ENCODE measurements at places on chromosomes 16 and 17.

DNA sequence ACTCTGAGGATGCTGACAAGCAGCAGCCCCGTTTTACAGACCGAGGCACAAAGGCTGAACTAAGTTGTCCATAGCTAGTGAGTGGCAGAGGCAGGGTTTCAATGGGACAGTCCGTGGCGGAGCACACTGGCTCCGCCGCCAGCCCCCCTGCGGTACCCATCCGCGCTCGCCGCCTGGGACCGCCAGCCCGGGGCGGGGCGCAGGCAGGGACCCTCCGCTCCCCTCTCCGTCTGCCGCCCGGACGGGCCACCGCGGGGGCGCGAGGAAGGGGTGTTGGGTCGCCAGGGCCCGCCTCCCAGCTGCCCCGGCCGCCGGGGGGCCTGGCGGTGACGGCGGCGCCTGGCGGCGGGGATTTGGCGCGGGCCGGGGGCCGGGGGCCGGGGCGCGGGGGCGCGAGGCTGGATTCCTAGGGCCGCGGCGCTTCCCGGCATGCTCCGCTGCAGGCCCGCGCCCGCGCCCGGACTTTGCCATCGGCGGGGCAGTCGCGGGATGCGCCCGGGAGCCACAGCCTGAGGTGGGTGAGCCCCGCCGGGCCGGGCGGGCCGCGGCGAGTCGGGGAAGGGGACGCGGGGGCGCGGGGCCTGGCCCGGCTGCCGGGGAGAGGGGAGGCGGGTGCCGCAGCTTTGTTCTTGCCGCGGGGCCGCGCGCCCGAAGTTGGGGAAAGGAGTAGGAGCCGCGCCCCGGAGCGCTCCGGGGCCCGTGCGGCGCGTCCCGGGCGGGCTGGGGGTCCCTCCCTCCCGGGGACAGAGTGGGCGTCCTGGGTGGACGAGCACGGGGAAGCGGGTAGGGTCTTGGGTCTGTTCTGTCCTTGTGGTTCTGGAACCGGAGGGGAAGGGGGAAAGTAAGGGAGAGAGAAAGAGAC lies at the start of gene TMEM98:
TMEM98 (plus strand) TSS at position 430 of the 862 bp plus-strand sequence. CDS start 3,376 bp downstream, outside the sequence.
- DNase-seq = no peak

DNA sequence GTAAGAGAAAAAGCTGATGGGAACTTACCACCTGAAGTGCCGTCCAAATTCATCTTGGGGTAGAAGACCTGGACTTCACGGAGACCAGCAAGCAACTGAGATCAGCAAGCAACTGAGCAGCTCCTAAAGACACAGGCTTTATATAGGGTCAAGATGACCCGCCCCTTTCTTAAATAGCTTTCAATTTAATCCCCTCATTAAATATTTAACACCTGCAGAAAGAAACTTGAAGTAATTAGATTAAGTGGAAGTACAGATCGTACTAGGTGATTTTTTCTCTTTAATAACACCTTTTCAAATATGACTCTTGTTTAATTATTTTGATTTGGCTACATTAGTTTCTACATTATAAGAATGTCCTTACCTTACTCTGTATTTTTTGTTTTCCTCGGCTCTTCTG lies at the start of gene CPHXL:
CPHXL (minus strand) TSS at position 101 of the 400 bp plus-strand sequence; CDS start at position 53, 48 bp downstream.
- DNase-seq = no peak

DNA sequence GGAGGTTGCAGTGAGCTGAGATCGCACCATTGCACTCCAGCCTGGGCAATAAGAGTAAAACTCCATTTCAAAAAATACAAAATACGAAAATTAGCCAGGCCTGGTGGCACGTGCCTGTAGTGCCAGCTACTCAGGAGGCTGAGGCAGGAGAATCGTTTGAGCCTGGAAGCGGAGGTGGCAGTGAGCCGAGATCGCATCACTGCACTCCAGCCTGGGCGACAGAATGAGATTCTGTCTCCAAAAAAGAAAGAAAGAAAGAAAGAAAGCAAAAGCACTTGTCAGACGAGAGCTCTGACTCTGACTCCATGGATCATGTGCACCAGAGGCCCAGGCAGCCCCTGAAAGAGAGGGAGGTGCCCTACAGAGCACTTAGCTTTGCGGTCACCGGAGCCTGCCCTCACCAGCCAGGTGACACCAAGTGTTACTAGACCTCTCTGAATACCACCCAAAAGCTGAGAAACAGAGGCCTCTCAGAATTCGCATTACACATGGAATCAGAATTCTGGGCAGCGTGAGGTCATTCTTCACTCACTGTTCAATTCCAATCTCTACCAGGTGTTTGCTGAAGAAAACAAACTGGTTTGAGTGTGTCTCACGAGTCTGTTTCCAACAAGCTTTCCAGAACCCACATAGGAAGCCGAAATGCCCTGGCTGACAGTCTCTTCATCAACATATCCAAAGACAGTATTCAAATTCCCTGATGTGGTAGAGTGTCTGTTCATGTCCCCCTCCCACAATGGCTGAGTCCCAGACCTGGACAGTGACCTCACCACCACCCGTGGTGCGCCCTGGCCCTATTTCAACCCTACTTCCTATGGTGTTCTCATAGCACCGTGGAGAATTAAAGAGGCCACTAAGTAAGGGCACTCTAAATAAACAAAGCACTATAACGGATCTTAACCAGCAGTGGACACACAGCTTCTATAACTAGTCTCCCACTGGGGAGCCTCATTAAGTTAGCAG lies 1.5 kb downstream of the FLCN start:
- no peak for DNase-seq

- DNase-seq = no peak
Measured at GRCh38 chr16:84874004-84874435, 54.2 kb downstream of the CRISPLD2 start.

DNA sequence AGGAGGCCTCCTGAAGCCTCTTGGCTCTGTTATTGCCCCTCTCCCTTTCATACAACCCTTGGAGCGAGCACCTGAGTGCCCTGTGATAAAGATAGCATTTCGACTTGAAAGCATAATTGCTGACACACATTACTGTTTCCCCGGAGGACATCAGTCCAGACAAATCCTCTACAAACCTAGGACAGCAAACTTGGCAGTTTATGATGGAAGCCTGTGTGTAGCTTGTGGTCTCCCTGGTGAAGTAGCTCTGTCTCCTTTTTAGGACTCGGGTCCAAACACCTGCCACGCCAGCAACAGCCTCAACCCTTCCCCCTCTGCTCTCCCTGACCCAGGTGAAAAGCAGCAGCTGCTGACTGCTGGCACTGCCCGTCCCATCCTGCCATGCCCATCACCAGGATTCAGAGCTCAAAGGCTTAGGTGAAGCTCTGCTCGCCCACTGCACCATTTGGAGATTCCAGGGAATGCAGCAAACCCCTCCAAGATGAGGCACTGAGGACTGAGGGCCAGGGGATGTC lies 55.9 kb downstream of the IRX6 start:
- no peak for DNase-seq

DNA sequence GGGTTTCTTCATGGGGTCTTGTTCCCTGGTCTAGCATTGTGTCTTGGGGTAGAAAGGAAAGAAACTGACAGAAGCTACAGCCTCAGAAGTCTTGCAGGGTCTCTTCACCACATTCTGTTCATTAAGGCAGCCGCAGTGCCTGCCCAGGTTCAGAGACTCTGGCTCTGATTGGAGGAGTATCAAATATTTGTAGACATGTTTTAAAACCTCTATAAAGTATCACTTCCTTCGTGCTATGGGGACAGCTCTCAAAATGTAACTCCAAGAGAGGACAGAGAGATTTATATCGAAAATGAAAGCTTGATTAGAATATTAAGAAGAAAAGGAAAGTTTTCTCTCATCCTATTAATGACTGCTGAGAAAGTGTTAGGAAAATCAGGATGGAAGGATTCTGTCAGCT lies 107.0 kb upstream of the CACNG3 start:
- DNase-seq = no peak

DNA sequence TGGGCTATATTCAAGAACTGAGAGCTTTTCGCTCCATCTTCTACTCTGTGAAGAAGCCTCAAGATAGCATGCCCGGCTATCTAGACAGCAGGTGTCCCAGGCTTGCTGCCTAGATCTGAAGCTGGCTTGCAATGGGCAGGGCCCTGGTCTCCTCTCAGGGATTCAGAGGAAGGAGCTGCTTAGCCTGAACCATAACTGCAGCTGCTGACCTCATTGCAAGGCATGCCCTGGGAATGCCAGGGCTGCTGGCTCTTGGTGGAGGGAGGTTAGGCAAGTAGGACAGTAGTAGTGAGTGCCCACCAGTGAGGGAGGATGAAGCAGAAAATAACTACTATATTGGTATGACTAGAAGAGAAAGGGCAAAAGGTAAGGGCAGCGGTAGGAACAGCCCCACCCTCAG lies 21.3 kb upstream of the SLC35B1 start:
- no peak for DNase-seq

- no peak for DNase-seq
Measured at GRCh38 chr17:53166731-53167130, 656.0 kb upstream of the KIF2B start.

GRCh38 chr17:79423811-79424465 lies 186.9 kb downstream of the RBFOX3 start:
- no peak for DNase-seq

DNA sequence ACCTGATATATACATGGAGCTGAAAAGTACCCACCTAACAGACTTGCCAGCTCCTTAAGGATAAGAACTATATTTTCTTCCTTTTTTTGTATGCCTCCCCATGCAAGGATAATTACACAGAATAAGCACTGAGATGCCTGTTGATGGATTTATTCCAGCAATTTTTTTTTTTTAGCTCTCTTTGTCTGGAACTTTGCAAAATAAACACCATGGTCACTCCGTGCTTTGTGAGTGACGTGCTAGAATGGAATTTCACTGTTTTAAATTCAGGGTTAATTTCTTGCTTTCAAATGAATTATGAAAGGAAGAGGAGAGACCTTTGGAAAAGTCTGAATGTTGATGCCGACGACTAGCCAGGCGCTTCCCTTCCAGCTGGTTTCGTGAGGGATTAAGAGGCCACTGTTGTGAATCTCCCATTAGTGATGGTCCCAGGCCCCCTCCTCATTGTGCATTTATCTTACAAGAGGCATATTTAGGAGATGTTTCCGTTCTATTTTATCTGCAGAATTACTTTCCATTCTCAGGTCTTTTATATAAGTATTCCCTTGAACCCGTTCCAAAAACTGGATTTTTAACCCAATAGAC lies 529.1 kb downstream of the WWOX start:
- no peak for DNase-seq

DNA sequence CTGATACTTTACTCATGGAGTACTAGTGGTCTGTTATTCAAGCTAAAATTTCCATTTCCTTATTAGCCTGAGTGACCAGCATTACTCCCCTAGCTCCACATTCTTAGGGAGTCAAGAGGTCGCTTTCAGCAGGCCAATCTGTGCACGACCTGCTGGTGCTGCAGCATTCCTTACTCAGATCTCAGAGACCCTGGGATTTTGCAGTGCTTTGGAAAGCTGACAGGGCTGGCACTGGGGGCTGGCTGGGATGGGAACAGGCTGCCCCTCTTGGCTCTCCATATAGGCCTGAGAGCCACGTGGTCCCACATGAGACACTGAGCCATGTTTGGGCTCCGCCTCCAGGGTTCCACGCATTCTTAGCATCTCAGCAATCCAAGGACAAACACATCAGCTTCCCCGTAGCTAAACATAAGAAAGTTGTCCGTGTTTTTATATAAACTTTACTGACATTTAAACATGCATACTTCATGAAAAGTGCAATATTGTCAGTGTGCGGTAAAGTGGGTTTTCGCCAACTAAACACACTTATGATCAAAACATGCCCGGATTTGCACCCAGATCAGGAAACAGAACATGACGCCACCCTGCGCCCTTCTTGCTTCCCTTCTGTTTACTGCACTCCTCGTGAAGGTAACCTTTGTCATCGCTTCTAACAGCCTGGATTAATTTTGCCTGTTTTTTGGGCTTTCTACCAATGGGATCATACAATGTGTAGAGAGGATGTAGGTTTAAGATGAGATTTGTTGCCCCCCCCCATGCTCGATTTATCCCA lies 254.5 kb upstream of the CACNG5 start:
- no peak for DNase-seq

DNA sequence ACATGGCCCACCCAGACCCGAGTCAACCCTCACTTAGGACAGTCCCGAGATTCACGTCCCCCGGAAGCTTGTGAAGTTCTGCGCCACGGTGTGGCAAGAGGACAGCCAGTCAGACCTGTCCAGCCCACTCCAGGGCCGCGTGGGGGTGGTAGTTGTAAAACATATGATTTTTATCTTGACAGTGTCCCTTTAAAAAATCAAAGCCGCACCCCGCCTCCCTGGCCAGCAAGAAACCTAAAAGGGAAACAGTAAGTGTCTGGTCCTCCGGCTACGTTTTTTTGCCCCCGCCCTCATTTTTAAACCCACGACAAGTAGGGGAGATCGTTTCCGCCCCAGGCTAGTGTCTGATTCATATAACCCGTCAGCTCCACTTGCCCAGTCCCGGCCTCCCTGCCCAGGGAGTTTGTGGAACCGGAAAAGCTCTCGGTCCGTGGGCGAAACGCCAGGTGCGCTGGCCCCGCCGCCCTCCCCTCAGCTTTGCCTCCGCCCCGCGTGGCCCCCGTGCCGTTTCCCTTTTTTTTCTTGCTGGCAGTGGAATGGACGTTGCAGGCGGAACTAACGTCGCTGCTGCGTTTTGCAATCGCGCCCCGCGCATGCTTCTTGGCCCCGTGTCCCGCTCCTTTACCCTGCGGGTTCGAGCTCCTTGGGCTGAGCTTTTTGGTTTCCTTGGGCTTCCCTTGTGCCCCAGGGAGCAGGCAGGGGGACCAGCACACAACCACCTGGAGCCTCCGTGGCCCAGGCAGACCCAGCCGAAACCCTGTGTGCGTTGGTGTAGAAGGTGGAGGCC lies 13.3 kb upstream of the NUDT16L1 start:
- DNase-seq = no peak

GRCh38 chr17:9802697-9803096 lies 11.3 kb upstream of the DHRS7C start:
- no peak for DNase-seq

DNA sequence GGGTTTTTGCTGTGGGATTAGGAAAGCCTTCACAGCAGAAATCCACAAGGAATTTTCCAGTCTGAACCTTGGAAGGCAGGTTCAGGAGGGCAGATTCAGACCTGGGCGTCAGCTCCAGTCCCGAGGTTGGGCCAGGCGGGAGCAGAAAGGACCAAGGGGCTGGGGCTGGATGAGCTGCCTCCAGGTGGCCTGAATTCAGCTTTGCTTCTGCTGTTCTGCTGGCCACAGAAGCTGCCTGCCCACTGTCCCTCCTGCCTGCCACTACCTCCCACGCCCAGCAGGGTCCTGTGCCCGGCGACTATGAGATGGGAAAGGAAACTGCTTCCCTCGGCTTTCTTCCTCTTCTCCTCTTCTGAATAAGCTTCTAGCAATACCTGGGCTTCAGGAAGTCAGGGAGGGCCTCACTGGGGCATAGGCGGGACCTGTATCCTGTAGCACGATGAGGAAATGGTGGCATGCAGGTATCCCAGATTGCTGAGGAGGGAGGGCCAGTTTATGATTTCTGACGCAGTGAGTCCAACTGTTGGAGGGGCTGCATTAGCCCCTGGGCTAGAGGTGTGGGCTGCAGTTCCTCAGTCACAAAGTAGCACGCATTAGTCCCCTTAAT lies 18.4 kb downstream of the TBX4 start:
- DNase-seq = no peak

- no peak for DNase-seq
Measured at GRCh38 chr16:66369055-66369592, 2.6 kb downstream of the CDH5 start.

- no peak for DNase-seq
Measured at GRCh38 chr17:43400943-43401717, 2.3 kb downstream of the ARL4D start.

GRCh38 chr16:68768175-68768574 lies 31.1 kb downstream of the CDH1 start:
- no peak for DNase-seq

Data from activated T-helper 1 cell treated with anti-CD3 and anti-CD28 coated beads, Interleukin-12 subunit alpha, Interleukin-12 subunit beta, Interleukin-2, Interleukin-4 antibody, amounts not matched to agents 30 ng/mL and 10 ng/mL and 1 ng/mL, durations not matched to agents 14 hours and 24 hours and 36 hours (primary cell).